ENCODE measurements at places on chromosomes 2 and 18.

GRCh38 chr2:215636816-215637215 lies 200.9 kb upstream of the FN1 start:
- no peak for DNase-seq

DNA sequence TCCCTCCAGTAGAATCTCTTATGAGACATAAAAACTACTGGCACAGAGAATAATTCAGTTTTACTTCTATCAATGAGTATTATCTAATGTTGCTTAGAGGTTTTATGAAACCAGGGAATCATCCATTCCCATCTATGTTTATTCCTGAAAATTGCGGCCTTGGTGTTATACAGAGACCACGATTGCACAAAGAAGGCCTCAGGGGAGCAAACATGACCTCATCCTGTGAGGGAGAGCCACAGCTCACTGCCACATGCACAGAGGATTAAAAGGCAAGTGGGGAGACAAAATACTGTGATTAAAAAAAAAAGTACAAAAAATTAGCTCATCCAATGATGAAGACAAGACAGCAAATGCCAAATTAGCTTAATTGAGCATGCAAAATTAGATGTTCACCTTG lies 111.8 kb upstream of the SLC35G4 start:
- no peak for DNase-seq

DNA sequence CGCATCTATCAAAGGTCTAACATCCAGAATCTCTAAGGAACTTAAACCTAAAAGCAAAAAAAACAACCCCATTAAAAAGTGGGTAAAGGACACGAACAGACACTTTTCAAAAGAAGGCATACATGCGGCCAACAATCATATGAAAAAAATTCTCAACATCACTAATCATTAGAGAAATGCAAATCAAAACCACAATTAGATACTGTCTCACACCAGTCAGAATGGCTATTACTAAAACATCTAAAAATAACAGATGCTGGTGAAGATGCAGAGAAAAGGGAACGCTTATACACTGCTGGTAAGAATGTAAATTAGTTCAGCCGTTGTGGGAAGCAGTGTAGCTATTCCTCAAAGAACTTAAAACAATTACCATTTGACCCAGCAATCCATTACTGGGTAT lies 38.0 kb downstream of the PPP3R1 start:
- no peak for DNase-seq

DNA sequence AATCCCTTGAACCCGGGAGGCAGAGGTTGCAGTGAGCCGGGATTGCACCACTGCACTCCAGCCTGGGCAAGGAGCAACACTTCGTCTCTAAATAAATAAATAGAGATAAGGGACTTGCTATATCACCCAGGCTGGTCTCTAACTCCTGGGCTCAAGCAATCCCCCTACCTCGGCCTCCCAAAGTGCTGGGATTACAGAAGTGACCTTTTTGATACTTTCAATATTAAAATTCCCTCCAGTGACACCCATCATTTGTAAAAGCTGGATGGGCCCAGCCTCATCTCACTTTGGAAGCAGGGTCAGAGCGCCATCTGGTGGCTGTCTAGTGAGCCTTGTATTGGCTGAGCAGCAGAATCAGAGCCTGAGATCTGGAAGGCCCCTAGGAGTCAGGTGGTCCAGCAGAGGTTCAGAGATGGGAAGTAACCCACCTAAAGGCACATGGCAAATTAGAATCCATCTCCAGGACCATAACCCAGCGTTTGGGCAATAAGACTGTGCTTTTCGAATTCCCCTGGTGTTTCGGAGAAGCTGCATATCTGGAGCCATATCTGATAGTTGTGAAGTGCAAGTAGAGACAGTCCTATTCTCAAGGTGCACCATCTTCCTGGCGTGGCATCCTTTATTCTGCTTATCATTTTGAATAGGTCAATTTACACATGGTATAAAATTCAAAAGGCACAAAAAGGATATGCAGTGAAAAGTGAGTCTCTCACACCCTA lies 18.3 kb upstream of the SLC35F6 start:
- peak; percentile 82 for DNase-seq

DNA sequence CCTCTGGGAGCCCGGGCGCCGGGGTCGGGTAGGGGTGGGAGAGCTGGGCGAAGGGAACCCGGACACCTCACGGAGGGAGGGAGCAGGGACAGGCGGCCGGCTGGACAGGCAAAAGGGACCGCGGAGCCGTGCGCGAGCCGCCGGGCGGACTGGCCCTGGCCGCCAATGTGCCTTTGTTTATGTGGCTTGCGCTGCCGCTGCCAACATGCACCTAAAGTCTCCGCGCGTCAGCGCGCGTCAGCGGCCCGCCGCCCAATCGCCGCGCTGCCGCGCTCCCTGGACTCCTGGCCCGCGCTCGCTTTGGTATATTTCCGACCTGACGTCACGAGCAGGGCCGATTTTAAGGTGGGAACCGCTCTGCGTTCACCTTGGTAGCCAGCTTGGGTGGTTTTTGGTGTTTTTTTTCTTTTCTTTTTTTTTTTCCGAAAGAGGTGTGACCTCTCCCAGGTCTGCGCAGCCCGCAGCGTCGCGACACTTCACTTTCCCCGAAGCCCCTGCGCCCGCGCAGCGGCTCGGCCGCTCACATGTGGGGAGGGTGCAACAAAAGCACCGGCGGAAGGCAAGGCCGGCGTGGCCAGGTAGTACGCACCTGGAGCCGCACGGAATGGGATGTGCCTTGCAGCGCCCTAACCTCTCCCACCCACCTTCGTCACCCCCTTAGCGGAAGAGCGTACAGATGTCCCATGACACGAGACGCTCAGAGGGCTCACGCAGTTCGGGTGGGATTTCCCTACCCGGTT lies at the start of gene NR4A2:
Gene NR4A2 (minus strand): TSS at position 188 of the 740 bp plus-strand sequence. CDS start 2,535 bp downstream, outside the sequence.
- peak; percentile 77 for DNase-seq

- DNase-seq, result no peak
These were observed 26.6 kb downstream of the TWIST2 start for GRCh38 chr2:238874330-238875050.

DNA sequence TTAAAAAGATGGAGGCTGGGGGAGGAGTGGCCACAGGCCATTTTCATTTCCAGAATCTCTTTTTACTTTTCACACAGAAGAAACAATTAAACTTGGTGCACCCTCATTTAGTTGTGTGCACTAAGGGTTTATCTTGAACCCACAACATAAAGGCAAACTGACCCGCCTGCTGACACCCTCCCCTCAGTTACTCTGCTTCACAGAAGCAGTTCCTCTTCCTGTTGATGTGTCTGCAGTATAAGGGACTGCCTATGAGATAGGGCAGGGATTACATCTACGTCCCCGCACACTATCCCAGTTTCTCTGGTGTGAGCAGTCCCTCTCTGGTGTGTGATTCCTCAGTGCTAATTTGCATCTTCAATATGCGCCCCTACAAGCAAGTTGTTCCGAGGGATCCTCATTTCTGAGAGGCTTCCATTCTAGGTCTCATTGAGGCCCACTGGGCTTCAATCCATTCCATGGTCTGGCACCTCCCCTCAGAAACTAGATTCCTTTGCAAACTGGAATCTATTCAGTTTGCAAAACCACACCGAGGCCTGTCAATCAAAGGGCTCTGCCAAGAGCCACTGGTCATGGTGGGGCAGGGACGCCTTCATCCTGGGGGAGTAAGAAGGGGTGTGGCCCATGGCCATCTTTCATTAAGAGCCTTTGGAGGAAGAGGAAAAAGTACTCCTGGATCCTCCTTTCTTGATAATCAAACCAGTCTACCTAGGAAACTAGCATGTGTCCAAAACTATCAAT lies 12.3 kb downstream of the CREG2 start:
- no peak for DNase-seq

DNA sequence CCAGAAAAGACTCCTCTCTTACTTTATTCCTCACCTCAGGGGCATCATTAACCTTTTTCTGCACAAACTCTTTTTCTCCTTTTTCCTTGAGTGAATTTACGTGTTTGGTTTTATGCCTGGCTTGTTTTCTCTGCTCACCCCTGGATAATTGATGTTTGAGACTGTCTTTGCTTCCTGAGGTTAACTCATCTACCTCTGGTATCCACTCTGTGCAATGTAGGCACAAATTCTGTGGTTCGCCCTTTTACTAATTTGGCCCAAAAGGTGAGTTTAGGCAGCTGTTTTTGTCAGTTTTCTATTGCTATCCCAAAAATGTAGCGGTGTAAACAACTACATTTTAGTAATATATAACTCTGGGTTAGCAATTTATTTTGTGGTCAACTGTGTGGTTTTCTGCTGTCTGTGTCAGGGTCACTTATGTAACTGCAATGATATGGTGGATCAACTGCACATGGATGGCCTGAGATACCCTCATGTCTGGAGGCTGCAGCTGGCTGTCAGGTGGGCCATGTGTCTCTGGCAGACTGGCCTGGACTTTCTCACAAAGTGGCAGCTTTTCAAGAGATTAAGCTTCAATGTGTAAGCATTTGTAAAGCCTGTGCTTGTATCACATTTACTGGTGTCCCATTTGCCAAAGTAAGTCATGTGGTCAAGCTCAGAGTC lies 329.7 kb downstream of the FSIP2 start:
- DNase-seq, result no peak

DNA sequence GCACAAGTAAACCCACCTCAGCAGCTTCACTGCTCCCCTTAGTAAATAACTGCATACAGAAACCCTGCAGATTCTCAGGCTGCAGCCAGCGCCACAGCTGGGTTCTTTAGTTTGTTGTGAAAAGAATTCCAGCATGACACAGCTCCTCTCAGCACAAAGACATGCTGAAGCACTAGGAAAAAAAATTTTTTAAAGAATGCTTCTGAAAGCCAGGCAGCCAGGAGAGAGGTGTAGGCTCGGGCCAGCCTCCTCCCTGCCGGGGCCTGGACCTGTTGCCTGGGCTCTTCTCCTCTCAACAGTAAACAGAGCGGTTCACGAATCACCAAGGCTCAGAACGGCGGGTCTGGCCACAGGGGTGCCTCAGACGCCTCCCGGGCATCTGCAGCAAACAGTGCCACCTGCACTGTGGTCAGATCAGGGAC lies 95.7 kb upstream of the POU3F3 start:
- DNase-seq, result no peak

DNA sequence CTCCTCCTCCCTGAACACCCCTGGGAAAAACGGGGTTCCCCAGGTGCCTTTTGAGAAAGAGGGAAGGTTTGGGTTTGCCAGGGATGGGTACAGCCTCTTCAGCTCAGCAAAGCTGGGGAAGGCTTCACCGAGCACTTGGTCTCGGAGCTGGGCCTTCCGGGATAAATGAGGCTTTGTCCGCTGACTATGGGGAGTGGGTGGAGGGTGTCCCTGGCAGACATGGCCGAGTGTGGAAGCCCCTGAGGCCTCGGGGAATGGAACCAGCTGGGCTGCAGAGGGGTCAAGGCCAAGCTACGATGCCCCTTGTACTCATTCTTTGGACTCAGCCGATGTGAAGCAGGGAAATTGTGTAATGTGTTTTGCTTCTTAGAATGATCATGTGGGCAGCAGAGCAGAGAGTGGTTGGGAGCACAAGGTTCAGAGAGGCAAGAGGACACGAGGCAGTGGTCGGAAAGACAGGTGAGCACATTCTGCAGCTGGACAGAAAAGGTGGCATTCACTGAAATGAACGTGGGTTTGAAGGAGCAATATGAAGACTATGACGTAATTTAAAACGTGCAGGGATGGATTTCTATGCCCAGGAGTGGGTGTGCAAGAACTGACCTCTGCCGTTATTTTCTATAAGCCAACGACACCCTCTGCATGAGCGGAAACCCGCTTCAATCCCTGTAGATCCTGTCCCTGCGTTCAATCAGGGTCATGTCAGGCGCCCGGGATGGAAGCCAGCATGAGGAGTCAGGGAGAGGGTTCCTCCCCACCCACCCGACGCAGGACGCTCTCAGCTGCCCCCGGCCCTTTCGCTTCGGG lies 142.6 kb downstream of the PXDN start:
- no peak for DNase-seq

- DNase-seq, result no peak
These were observed 66.7 kb downstream of the AAK1 start for GRCh38 chr2:69576880-69577279.

DNA sequence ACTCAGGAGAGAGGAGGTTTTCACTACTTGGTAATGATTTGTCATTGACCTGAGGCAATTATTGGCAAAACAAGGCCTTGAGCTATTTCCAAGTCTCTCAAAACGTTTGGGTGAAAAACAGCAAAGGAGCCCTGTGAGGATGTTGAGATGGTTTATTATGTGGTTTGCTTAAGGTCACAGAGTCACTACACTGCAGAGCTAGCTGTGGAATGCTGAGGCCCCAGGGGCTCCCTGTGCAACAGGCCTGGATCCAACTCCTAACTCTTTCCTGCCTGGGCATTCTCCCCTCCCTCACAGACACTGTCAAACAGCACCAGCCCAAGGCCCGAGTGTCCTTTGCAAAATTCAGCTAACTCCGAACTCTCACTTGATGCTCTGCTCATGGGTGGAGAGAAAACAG lies 754.6 kb upstream of the SOX11 start:
- DNase-seq, result no peak

DNA sequence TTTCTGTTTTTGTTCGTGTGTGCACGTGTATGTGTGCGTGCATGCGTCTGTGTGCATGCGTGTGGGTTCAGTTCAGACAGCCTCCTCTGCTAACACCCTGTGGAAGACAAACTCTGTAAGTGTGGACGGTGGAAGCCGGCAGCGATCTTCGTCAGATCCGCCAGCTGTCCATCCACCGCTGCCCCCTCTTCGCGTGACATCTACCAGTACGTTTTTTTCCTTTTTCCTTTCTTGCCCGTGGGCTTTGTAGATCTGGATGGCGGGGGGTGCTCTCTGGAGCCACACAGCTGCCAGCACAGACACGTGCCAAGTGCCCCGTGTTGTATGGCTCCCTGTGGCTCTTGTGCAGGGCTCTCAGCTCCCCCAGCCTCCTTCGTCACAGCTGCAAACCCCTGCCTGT lies 32.3 kb downstream of the ITGB1BP1 start:
- DNase-seq, result no peak

GRCh38 chr18:23266717-23267446 lies 131.6 kb downstream of the CABLES1 start:
- no peak for DNase-seq

- DNase-seq, result no peak
These were observed 25.9 kb downstream of the THADA start for GRCh38 chr2:43569921-43570320.

DNA sequence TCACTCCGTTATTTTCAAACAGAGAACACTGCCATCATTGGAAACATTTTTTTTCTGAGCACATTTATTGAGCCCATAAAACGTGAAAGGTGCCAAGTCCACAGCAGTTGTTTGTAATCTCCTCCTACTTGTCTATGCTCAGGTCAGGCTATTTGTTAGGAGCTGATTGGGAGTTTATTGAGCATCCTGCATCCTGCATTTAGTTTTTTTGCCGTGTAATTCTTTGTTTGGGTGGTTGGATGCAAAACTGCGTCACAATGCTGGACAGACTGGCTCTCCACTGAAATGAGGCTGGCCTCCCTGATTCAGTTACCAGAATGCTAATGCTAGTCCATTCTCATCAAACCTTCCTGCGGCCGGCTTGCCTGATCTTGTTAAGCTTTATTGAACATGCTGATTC lies 71.4 kb downstream of the RAPGEF4 start:
- no peak for DNase-seq

- DNase-seq, result peak; percentile 63
These were observed 239.9 kb upstream of the ID2 start for GRCh38 chr2:8441986-8442385.

DNA sequence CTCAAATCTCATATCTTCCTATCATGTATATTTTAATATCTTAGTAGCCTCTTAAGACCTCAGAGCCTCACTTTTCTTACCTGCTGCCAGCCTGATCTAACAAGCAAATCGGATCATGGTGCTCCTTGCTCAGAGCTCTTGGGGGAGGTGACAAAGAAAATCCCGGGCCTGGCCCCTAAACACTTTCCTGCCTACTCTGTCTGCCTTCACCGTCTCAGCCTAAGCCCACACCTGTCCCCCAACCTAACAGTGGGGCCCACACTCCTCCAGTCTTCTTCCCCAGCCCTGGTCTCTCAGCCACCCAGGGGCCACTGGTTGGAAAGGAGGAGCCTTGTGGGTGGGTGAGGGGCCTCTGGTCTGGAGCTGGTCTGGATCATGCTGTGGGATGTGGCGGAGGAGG lies 207.3 kb downstream of the HAUS1 start:
- DNase-seq, result no peak

Measured in Kasumi-1 (cell line).